ENCODE measurements at places on chromosomes 6 and 20.

GRCh38 chr6:34333858-34334257 is 58.6 kb downstream of the NUDT3 start:
- no peak for DNase-seq

- no peak for DNase-seq
Measured at GRCh38 chr20:34010405-34010931, 16.8 kb downstream of the RALY start.

GRCh38 chr20:64047968-64048401 is 1.5 kb downstream of the SOX18 start:
- DNase-seq, result no peak

GRCh38 chr6:86856937-86857563 is 80.3 kb upstream of the HTR1E start:
- DNase-seq, result peak; percentile 4

DNA sequence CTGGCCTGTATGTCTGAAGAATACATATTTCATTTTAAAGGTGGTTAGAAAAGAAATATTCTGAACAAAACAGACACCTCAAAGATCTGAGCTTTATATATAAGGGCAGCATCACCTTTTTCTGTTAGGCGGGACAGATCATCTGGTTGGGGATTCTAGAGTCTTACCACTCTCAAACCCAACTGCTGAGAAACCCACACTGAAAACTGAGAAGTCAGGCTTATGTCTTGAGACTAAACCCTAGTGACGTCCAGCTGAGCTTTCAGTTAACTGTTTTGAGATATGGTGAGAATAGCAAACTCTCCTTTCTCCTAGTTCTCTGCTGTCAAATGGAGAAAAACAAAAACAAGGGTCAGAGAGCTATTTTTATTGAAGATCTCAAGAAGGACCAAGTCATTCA is 63.7 kb upstream of the CCN6 start:
- no peak for DNase-seq

GRCh38 chr6:53216301-53216700 is 67.7 kb upstream of the GCM1 start:
- DNase-seq, result no peak

GRCh38 chr6:11835065-11835464 is 56.5 kb upstream of the ADTRP start:
- no peak for DNase-seq

DNA sequence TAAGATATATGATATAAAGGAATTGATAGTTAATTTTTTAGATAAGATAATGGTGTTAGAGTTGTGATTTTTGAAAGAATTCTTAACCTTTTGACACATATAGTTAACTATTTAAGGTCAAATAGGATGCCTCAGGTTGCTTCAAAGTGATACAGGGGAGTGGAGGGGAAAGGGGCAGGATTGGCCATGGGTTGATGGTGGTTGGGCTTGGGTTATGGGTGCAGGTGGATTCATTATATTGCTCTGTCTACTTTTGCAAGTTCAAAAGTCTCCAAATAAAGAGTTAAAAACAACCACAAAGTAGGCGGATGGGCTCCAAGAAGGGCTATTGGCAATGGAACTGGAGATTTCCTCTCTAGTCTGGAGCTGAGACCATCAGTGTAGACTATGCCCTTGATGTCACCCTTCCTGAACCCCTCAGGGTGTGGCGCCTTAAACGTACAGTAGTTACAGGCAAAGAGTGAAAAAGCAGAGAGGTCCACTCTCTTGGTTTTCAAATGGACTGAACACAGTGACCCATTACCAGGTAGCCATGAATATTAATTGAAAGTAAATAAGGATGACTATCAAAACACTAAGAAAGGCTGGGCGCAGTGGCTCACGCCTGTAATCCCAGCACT is 81.2 kb downstream of the PTPN1 start:
- DNase-seq, result no peak

GRCh38 chr6:11833626-11834592 is 55.3 kb upstream of the ADTRP start:
- DNase-seq, result no peak

DNA sequence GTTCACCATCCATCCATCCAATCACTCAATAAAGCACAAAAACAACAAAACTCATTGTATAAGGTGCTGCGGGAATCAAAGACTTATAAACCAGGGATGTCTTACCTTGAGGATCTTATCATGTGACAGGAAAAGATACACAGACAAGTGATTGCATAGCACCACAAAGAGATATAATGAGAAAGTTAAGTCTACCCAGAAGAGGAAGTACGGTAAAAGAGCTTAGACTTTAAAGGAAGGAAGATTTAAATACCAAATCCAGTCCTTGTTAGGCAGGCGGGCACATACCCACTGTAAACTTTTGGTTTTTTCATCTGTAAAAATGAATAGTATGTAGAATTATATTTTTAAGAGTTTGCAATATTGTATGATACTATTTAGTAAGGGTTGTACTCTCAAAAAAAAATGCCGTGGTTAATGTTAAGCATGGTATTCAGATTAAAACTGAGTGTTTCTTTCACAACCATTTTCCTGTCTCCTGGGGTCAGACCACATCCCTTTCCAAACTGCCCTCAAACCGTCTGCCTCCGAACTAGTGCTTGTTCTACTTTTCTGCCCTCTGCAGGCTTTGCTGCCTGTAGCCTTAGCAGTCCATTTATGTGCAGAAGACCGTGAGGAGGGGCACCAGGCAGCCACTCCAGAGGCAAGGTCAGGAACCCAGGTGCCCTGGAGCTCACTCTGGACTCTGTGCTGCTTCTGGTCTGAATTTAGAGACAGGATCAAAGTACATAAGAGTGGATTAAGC is 179.5 kb upstream of the SYNDIG1 start:
- no peak for DNase-seq

- no peak for DNase-seq
Measured at GRCh38 chr6:11495565-11496145, 41.9 kb upstream of the TMEM170B start.

GRCh38 chr6:156021746-156022396 is 566.2 kb upstream of the NOX3 start:
- no peak for DNase-seq

DNA sequence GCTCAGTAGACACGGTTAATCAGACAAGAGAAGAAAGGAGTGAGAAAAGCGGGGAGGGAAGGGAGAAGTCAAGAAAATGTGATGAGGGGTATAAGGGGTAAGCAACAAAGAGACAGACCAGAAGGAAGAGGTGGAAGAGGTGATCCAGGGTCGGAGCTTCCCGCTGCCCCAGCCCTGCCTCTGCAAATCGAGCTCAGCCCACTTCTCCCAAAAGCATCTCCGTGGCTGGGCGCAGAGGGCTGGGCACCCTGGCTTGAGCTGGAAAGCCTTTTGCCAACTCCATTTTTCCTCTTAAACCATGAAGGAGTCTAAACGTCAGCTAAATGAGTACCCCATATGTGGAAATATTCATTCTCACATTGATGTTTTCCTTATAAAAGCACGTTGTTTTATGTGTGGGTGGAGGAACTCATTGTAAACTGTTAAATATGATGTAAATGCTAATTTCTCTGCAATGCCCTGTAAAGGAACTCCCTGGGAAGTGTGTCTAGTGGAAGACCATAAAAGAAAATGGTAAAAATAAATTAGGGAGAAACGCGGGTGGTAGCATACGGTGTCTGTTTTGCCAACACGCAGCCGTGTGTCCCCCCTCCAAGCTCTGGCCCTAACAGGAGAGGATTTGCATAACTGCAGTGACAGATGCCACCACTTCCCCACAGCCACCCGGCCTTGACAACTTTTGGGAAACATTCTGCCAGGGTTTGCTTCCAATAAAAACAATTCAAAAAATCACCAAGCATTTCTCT is 55.2 kb upstream of the MAFB start:
- no peak for DNase-seq

DNA sequence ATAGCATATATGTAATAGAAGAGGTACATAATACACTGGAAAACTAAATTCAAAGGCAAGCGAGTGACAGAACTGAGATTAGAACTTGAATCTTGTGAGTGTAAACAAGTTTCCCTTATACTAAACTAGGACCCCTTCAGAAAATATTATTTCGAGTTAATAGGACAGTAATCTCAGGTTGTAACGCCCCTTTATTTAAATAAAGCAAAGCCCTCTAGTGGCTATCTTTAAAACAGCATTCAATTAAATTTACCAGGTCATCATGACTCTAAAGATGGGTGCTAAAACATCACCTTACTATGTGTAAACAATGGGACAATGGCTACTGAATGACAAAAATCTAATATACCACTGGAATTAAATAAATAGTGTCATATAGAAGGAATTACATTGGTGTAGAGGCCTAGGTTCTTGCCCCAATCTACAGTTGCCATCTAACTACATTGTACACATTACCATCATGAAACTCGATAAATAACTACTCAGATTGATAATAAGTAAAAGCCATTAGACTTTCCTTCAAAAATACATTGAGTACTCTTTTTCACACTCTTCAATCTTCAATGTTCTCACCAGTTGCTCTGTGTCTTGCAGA is 255.4 kb upstream of the IRAK1BP1 start:
- DNase-seq, result peak; percentile 1

GRCh38 chr6:128538763-128539162 is 18.4 kb upstream of the PTPRK start:
- no peak for DNase-seq

GRCh38 chr6:10425975-10426780 is 11.3 kb upstream of the TFAP2A start:
- DNase-seq, result no peak

DNA sequence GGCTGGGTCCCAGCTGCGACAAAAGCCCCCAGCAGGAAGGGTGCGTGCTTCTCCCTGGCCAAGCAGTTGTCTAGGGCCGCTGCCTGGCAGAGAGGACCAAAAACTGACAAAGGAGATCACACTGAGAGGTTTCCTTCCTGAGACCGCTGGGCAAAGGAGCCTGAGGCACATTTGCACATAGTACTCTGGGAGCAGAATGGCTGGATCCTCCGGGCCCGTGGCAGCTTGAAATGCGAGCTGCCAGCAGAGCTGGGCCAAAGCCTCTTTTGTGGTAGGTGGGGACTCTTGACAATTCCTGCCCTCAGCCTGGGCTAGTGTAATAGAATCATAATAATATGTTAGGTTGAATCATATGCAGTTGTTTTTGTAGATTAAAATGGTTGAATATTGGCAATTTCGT is 33.1 kb upstream of the RNF8 start:
- DNase-seq, result no peak

DNA sequence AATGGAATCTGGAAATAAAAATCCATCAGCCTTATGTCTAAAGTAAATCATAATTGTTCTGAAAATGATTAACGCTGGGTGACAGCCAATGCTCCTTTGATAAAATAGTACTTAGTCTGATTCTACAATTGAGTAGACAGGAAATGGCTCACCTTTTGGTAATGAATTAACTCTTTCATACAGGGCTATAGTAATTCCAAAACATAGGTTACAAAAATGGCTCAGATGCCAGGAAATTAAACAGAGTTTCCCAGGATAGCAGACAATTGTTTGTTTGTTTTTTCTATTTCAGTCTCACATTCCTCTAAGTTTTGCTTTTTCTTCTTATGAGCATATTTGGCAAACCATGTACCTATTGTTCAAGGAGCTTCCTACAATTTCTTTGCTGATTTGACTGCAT is 257.2 kb upstream of the EPHA7 start:
- DNase-seq, result no peak

DNA sequence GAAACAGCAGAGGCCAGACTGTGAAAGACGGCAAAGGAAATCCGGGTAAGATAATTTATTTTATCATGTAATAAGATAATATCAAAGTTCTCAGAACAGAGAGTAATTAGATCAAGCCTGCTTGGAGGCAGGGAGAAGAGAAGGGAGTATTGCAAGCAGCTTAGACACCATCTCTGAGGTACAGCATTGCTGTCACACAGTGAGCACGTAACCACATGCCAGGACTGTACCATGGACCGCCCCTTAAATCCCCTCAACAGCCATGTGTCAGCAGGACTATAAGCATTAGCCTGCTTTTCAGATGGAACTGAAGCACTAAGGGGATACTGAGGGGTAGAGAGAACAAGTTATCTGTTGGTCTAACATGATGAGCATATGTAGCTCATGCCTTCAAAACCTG is 141.5 kb downstream of the C6orf118 start:
- DNase-seq, result no peak

GRCh38 chr6:34145161-34146020 is 496 bp downstream of the GRM4 start:
- no peak for DNase-seq

GRCh38 chr6:46024124-46024769 is 8.6 kb upstream of the CLIC5 start:
- DNase-seq, result no peak

DNA sequence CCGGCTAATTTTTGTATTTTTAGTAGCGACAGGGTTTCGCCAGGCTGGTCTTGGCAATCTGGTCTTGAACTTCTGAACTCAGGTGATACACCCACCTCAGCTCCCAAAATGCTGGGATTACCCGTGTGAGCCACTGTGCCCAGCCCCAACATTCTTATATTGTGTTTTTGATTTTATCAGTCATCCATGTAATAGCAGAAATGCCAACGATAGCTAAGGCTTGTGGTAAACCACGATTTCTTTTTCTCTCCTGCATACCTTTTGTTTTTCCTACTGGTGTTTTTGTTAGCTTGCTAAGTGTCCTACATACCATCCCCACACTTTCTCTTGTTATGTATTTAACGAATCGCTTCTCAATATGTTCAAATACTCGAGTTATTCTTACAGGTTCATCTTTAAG is 12.1 kb downstream of the PHACTR2 start:
- no peak for DNase-seq

- DNase-seq, result no peak
Measured at GRCh38 chr20:20734475-20734948, 22.1 kb upstream of the RALGAPA2 start.

- DNase-seq, result no peak
Measured at GRCh38 chr6:149809798-149810197, 54.4 kb downstream of the LRP11 start.

- DNase-seq, result no peak
Measured at GRCh38 chr6:160253292-160253691, 5.3 kb downstream of the SLC22A2 start.

DNA sequence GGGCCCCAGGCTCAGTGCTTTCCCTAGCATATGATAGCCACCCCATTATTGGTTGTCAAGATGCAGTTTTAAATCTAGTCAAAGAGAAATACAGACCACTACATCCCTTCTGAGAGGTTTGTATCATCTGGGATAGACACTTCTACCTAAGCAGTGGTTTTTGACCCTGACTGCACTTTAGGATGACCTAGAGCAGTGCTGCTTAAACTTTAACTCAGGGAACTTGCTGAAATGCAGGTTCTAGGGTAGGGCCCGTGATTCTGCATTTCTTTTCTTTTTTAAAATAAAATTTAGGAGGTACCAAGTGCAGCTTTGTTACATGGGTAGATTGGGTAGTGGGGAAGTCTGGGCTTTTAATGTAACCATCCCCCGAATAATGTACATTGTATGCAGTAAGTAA is 18.7 kb downstream of the TM9SF4 start:
- no peak for DNase-seq

GRCh38 chr6:40754461-40755045 is 167.4 kb upstream of the LRFN2 start:
- no peak for DNase-seq

GRCh38 chr20:49727894-49728885 is 14.5 kb upstream of the B4GALT5 start:
- DNase-seq, result no peak

- no peak for DNase-seq
Measured at GRCh38 chr6:26388014-26388413, 5.1 kb downstream of the BTN2A2 start.

- no peak for DNase-seq
Measured at GRCh38 chr20:34595377-34596184, 37.1 kb downstream of the MAP1LC3A start.

- no peak for DNase-seq
Measured at GRCh38 chr20:53763707-53764414, 170.2 kb upstream of the ZNF217 start.
